ENCODE measurements at places on chromosomes 2 and 18.

DNA sequence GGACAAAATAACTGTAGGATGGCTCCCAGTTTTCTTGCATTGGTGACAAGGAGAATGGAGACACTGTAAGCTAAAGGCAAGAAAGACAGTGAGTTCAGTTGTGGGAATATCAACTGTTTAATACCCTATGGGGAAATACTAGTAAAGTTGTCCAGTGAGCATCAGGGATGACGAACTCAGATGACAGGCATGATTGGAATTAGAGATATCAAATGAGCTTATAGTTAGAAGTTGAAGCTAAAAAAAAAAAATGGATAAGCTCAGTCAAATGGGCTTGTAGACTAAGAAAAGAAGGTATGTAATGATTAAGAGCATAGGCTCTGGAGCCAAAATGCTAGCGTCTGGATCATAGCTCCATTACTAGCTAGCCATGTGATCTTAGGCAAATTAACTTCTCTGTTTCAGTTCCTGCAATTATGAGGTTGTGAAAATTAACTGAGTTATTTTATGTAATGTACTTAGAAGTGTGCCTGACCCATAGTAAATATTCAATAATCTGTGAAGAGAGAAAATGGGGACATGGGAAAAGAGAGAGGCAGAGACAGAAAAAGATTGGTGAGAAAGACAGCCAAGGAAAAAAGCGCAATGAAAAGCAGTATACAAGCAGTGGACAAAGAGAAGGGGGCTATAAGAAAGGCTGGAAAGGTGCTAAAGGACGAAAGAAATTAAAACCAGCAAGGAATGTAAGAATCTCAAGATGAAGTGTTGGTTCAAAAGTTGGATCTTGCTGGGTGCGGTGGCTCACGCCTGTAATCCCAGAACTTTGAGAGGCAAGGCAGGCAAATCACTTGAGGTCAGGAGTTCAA lies 95.7 kb upstream of the SLC39A10 start:
- DNase-seq, result no peak

DNA sequence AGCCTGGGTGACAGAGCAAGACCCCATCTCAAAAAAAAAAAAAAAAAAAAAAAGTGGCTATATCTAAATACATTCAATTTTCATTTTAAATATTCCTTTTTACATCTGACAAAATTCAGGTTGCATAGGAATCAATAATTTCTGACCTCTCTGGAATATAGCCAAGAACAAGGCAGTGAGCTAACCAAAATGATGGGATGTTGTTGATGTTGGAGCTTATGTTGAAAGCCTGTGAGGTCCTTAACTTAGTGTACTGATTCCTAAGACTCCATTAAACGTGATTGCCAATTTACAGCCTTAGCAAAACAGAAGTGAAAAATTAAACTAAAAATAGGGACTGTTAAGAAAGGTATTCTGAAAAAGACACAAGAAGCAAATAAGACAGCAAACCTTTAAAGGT lies 109.6 kb downstream of the MEP1B start:
- no peak for DNase-seq

DNA sequence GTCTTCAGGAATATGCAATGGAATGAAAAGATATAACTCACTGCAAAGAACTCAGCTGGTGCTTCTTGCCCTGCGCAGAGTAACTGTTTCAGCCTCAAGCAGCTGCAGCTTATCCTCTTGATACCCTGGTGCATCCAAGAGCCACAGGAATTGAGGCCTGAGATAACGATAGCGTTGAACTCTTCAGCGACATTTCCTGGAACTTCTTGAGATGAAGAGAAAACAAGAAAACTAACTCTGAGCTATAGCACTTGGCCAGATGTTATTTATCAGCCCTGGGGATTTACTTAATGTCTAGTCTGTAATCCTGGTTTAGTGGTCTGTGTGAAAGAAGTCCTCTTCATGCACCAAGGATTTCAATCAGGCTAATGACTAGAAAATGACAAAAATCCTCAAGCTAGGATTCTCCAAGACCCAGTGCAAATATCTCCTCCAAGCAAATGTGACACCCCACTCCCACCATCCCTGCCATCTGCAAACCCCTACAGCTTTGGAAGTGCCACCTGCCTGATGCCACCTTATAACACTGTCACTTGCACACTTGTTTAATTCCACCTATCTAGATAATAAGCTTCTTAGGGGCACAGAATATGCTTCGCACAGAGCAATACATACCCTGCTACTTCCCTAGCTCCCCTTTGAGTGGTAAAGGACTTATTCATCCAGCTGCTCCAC lies 40.6 kb downstream of the EHD3 start:
- no peak for DNase-seq

- no peak for DNase-seq
Measured at GRCh38 chr2:86671337-86671981, 47.8 kb upstream of the RNF103 start.

- no peak for DNase-seq
Measured at GRCh38 chr2:74843899-74844298, 10.0 kb downstream of the HK2 start.

DNA sequence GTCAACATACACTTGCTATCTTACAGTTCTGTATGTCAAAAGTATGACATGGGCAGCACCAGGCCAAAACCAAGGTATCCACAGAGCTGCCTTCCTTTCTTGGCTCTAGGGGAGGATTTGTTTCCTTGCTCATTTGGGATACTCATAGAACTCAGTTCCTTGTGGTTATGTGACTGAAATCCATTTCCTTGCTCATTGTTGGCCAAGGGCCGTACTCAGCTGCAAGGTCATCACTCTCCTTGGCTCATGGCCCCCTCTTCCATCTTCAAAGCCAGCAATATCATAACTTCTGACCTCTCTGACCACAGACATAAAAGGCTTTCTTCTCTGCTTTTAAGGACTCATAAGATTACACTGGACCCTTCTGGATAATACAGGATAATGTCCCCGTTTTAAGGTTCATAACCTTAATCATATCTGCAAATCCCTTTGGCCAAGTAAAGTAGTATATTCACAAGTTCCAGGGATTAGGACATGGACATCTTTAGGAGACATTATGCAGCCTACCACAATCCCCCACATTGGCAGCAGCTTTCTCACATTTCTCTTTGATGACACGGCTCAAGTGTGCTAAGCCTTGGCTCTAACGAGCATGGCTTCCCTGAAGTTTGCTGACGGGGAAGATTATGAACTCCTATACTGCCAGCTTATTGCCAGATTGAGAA lies 20.9 kb downstream of the TMEM237 start:
- no peak for DNase-seq

DNA sequence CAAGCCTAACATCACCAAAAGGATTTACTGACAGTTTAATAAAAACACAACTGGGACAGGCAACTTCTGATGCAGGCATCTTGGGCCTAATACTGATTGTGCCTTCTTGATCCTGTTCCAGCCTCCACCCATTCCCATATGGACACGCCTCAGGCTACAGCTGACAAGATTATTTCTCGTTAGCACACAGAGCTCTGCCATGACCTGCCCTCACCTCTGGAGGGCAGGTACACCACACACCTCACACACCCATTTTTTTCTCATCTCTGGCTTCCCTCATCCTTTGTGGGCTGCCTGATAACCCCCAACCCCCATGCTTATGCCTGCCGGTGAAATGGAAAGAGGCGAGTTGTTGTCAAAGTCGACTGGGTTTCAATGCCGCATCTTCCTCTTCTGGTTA lies 147.0 kb downstream of the ANTXR1 start:
- no peak for DNase-seq

DNA sequence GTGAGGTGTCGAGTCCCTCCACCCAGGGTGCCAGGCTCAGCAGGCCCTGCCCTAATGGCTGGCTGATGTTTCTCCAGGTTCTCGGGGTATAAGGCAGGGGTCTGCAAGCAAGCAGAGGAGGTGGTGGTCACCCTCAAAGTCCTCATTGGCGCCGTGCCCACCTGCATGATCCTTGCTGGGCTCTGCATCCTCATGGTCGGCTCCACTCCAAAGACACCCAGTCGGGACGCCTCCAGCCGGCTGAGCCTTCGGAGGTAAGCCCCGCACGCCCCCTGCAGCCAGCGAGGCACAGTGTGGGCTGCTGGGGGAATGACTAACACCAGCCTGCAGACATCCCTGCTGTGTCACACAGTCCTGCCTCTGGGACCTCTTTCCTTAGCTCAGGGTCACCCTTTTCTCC lies 14.1 kb downstream of the MFSD2B start:
- no peak for DNase-seq

DNA sequence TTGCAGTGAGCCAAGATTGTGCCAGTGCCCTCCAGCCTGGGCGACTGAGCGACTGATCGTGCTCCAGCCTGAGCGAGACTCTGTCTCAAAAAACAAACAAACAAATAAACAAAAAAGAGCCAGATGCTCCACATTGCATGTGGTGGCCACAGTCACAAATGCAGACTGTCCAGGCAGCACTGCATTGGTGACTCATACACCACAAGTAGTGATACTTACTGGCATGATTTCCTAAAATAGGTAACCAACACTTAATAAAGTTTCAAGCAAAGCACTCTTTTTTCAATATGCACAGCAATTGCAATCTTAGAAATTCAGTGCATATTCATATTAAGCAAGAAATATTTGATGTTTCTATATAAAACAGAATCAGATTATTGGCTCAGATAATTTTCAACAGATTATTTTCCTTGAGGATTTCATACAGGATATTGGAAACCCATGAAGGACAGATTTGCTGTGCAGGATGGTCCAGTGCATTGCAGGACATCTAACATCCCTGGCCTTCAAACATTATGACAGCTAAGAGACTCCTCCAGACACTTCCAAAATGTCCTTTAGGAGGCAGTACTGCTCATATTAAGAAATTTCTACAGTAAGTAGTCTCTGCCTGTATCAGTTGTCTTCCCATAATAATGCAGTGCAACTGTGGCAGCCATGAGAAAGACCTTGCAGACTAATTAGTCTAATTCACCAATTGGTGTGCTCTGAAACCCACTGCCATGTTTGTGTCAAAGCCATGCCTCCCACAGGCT lies 10.5 kb upstream of the SLC1A4 start:
- DNase-seq, result no peak

DNA sequence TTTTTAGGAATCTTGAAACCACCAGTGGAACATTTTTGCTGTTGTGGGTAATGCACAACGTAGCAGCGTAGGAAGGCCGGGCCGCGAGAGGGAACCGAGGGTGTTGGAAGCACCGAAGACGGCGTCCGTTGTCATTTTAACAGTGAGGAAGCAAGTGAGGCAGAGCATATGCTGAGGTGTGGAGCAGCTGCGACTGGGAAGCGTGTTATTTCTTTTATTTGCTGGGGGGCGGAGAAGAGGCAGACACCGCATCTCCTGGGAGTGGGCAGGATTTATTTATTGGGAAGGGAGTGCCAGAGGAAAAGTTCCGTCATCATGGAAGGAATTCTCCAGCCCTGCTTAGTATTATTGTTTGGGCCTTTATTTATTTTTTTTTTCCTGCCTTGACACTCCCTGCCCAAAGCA lies 232.8 kb downstream of the KLHL29 start:
- DNase-seq, result no peak

DNA sequence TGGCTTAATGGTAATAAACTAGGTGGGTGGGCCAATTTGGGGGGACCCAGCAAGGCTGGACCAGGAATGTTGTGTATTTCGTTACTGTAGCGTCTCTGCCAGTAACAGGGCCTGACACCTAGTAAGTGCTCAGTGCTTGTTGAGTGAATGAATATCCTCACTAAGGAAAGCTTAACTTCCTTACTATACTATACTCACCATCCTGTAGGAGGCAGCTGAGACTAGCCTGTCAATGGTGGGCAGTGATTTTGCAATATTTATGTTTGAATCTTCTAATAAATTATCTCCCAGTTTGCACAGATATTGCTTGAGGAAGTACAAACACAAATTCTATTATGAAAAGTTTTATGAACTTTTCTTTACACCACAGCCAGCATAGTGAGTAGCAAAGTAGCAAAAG lies 370.7 kb upstream of the SYT4 start:
- DNase-seq, result no peak

DNA sequence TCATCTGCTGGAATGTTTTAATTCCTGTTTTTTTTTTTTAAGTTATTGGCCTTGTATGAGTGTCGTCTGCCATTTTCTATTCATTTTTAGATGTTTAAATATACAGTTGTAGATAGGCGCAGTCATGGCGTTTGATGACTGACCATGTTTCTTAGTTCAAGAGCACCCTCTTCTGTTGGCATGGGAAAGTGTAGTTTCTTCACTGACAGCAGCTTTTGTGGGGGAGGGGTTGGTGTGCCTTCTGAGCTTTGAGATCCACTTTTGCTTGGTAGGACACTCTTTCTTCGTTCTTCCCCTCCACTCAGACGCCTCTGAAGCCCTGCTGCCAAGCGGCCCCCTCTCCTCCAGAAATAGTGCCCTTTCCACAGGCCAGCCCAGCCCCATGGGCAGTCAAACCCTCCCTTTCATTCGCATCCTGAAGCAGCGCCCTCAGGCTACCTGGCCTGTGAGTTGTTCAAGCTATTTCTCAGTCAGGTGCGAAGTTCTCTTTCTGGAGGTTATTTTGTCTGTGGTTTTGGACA lies 492.0 kb downstream of the TNS1 start:
- DNase-seq, result no peak

DNA sequence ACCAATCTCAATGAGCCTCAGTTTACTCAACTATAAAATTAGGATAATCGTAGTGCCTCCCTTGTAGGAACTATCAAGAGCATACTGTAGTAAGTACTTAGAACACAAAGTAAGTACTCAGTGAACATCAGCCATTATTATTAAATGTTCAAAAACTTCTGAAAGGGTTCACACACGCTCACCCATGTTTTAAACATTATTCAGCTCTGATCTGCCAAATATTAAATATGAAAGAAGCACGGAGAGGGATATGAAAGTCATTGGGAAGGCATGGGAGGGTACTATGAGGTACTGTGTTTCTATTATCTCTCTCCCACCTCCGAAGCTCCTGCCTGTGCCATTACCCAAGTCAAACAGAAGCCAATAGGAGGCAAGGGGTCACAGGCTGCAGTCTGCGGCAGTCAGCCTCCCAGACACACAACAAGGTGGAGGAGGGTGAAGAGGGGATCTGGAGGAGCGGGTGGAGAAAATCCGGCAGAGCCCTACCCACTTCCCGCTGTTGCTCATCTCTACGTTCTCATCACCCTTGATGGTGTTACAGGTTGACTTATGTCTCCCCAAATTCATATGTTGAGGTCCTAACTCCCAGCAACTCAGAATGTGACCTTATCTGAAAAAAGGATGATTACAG lies 2.0 kb upstream of the TBC1D8 start:
- no peak for DNase-seq

DNA sequence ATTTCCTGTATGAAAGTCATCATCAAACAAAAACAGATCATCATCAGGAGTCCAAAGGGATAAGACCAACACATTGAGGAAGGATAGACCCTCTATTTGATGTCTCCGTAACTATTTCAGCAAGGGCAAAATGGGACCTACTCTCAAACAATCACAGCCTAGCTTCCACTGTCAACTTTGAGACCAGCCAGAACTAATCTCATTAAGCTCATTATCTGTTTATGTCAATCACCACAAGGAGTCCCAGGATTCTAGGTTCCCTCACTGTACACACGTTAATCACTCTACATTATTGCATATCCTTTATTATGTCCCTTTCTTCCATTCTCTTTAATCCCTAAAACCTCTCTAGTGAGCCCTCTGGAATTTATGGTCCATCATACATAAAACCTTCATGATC lies 370.3 kb upstream of the LINC00305 start:
- DNase-seq, result no peak

- DNase-seq, result no peak
Measured at GRCh38 chr2:197075281-197075680, 148.8 kb upstream of the PGAP1 start.

GRCh38 chr18:42730272-42730671 lies 385.2 kb downstream of the RIT2 start:
- DNase-seq, result no peak

- DNase-seq, result no peak
Measured at GRCh38 chr2:170206246-170206645, 28.3 kb downstream of the MYO3B start.

All from stimulated activated CD8-positive, alpha-beta memory T cell treated with anti-CD3 and anti-CD28 coated beads, Interleukin-4, amount 100 ng/mL, for 4 hours (primary cell).